Stimulated activated CD8-positive, alpha-beta memory T cell treated with anti-CD3 and anti-CD28 coated beads, Interleukin-4, amount 100 ng/mL, for 1 hour (primary cell): ENCODE measurements at places on chromosomes 7 and 10.
A peak's percentile ranks its signal among the peaks of the same experiment; 100 is the strongest.

GRCh38 chr10:110918269-110918642 lies 724 bp downstream of the BBIP1 start:
- DNase-seq, result peak; percentile 57

- DNase-seq, result no peak
Measured at GRCh38 chr10:131427281-131427680, 115.8 kb upstream of the TCERG1L start.

DNA sequence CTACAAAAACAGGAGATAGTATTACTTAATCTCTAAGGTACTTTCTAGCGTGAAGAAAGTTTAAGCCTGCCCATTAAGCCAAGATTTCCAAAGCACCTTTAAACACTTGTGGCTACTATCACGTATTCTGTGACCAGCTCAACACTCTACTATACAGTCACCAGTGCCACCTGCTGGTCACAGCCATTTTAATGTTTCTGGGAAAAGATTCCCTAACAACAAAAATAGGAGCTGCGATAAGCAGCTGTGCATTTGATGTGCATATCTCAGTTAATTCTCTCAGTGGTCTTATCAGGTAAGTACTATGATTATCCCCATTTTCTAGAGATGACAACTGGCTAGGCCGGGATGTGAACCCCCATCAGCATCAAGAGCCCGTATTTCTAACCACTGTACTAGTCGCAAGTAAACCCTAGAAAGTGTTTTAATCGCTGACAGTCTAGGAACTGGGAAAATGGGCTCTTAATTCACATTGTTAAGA lies 860 bp downstream of the SEC31B start:
- DNase-seq, result no peak

GRCh38 chr7:1144269-1144771 lies 15.7 kb downstream of the ZFAND2A start:
- DNase-seq, result no peak

DNA sequence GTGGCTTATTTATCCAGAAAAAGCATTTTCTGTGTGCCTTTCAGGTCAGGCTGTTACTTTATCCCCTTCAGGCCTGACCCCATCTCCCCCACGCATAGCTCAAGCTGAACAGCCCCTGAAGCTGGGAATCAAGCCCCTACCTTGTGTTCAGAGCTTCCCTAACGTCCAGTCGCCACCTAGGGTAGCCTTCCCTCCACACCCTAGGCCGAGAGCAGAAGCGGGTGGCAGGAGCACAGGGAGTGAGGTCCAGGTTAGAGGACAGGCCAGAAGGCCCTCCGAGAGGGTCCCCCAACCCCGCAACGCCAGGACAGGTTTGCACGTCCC lies 479 bp upstream of the SEMA4G start:
- DNase-seq, result no peak

GRCh38 chr7:149753375-149754233 lies 19.8 kb downstream of the ZNF467 start:
- DNase-seq, result no peak

- DNase-seq, result no peak
Measured at GRCh38 chr10:96719200-96719599, 1.1 kb downstream of the PIK3AP1 start.

DNA sequence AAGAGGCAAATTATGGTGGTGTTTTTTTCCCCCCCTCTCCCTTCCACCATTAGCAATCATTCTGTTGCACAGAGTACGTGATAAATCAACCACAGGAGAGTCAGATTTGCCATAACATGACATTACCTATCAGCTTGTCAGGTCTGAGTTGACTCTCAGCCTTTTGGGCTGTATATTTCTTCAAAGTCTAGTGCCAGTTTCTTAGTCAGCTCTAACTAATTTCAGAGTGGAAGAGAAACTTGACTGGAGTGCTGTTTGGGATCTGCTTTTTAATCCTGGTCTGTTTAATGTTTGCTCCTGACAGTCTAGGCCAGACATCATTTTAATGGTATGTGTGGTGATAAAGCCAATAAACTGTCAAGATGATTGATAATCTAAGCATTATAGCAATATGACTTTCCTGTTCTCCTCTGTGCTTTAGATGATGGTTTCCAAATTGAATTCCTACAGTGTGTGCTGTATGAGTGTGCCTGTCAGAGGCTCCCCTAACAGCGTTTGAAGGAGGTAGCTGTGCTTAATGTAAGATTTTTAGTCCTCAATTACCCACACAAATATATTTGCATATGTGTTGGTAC lies 76.9 kb downstream of the LRMDA start:
- no peak for DNase-seq
